ENCODE measurements at places on chromosomes 12 and 14. TPM values are rescaled to one million over a fixed set of nuclear protein-coding genes. Genes with fewer than 3 reads are reported as not detected.

- no peak for DNase-seq
These were observed 6.5 kb upstream of the VRK1 start for GRCh38 chr14:96790706-96791105.

- no peak for DNase-seq
These were observed 10.4 kb upstream of the ITPK1 start for GRCh38 chr14:93126111-93126510.

DNA sequence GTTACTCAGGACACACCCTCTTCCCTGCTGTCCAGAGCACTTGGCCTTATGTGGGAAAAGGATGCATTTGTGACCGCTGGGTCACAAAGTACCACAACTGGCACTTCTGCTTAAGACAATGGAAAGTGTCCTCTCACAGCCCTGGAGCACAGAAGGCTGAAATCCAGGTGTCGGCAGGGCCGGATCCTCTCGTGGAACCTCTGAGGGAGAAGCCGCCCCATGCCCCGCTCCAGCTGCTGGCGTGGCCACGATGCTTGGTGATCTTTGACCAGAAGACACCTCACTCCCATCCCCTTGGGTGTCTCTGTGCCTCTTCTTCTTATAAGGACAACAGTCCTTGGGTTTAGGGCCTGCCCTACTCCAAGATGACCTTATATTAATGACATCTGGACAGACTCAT lies 157.0 kb downstream of the PIWIL1 start:
- DNase-seq = no peak

- no peak for DNase-seq
These were observed 1009.1 kb upstream of the FLRT2 start for GRCh38 chr14:84520711-84521338.

GRCh38 chr12:116060764-116061163 lies 216.7 kb downstream of the MED13L start:
- DNase-seq = no peak

DNA sequence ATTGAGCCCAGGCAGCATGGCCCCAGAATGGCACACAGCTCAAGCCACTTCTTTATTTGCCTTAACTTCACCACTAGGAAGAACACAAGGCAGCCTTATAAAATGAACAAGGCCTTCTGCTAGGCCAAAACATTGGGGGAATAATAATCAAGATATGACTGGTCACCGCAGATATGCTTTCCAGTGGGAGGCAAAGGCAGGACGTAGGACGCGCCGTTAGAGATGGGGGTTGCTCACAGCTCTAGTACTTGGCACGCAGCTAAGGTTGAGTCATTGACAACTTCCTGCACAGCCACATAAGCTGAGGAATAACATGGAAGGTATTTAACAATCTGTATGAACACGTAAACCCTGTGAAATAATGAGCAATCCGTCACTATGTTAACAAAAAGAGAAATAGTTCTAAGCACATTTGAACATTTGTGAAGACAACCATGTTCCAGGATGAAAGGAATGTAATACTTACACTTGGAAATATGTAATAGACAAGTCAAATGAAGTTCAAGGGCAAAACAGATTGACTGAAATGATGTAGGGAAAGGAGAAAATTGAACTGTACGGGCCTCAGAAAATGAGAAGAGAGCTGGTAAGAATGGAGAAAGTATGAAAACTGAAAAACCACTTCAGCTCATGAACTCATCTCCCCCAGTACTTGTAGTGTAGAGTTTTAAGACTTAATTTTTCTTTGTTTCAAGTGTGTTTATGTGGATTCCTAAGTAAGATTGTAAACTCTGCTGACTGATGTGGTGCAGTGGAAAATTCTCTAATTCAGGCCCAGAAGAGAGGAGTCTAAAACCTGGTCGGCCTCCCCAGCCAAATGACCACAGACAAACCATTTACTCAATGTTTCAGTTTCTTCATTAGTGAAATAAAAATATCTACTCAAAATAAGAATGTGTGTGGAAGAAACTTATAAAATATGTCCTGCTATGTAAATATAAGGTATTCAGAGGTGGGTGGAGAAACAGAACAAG lies 59.3 kb upstream of the CCDC91 start:
- DNase-seq = no peak

- no peak for DNase-seq
These were observed 234.4 kb downstream of the SEC23A start for GRCh38 chr14:38868399-38869290.

DNA sequence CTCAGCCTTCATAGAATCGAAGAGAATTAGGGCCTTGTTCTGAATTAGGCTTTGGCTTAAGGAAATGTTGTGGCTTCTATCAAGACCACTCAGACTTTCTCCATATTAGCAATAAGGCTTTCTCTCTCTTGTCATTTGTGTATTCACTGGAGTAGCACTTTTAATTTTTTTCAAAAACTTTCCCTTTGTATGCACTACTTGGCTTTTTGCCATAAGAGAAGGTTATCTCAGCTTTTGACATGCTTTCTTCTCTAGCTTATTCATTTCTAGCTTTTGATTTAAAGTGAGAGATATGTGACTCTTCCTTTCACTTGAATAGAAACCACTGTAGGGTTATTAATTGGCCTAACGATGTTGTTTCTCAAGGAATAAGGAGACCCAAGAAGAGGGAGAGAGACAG lies 244.2 kb downstream of the GPHN start:
- no peak for DNase-seq

GRCh38 chr14:62532181-62532580 lies 513.1 kb downstream of the KCNH5 start:
- no peak for DNase-seq

- no peak for DNase-seq
These were observed 10.4 kb downstream of the KCNJ8 start for GRCh38 chr12:21764065-21764464.

DNA sequence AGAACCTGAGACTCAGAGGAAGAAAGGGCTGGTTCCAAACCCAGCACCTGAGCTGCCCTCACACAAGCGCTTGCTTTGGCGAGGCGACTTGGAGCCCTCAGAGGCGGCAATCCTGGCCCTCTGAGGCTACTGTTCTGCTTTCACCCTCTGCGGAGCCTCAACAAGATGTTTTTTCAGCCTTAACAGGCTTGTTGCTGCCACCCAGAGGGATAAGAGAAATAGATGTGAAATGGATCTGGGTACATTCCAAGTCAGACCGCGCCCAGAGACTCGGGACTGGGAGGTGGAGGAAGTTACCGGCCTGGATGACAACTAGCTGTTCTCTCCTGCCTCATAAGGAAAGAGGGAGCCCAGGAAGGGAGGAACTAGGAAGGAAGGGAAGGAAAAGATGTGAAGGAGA lies 89.6 kb downstream of the TTC7B start:
- DNase-seq = no peak

DNA sequence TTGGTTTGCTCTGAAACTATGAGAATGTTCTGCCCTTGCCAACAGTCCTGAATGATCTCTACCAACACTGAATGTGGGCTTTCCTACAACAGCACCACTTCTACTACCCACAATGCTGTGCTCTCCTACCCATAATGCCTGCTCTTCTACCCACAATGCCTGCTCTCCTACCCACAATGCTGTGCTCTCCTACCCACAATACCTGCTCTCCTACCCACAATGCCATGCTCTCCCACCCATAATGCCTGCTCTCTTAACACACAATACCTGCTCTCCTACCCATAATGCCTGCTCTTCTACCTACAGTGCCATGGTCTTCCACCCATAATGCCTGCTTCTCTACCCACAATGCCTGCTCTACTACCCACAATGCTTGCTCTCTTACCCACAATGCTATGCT lies 92.3 kb downstream of the KCNK13 start:
- no peak for DNase-seq

SDR9C7 gene
- total RNA-seq = 0.33 TPM

KRT3 gene
- 0.14 TPM for total RNA-seq

CLMN gene
- 0.71 TPM for total RNA-seq

ADAM20 gene
- total RNA-seq = 0.14 TPM

PIK3C2G gene
- total RNA-seq = 0.05 TPM

MYH6 gene
- 0.05 TPM for total RNA-seq

DENND5B gene
- total RNA-seq = 2.9 TPM

Data from thymus (tissue), 14 donors.